Suppressor macrophage treated with lipopolysaccharide for 4 hours (primary cell): ENCODE measurements at places on chromosomes 12 and 14.
A peak's percentile ranks its signal among the peaks of the same experiment; 100 is the strongest.

DNA sequence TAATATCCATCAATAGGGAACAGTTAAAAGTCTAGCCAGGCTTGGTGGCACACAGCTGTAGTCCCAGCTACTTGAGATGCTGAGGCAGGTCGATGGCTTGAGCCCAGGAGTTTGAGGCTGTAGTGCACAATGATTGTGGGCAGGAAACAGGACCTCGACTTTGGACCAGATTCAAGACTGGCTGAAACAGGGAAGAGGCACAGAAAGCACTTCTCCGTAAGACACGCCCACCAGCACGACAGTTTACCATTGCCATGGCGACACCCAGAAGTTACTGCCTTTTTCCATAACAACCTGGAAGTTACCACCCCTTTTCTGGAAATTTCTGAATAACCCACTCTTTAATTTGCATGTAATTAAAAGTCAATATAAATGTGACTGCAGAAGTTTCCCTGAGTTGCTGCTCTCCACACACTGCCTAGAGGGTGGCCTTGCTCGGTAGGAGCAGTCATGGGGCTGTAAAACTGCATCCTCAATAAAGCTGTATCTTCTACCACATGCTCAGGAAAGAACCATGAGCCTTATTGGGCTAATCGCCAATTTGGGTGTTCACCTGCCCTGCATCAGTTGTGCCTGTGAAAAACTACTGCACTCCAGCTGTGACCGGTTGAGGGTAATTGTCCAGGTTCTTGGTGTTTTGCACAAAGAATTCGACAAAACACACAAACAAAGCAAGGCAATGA, 4.6 kb upstream of the LRRC23 start:
- peak; percentile 73 for DNase-seq

DNA sequence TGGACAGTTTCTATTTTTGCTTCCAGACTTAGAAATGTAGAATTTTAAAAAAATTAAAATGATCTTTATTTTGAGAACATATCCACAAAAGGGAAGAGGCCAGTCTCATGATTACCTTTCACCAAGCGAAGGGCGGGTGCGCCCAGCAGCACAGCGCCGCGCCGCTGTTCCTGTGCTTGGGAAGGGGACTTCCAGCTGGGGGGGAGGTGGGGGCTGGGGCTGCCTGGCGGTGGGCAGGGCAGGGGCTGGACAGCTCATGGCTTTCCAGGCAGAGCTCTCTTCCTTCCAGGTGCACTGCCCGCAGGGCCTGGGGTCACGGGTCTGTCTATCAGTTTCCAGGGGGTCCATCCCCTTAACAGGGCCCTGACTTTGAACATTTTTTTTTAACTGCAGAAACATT, 199.9 kb downstream of the TTC7B start:
- DNase-seq = no peak

DNA sequence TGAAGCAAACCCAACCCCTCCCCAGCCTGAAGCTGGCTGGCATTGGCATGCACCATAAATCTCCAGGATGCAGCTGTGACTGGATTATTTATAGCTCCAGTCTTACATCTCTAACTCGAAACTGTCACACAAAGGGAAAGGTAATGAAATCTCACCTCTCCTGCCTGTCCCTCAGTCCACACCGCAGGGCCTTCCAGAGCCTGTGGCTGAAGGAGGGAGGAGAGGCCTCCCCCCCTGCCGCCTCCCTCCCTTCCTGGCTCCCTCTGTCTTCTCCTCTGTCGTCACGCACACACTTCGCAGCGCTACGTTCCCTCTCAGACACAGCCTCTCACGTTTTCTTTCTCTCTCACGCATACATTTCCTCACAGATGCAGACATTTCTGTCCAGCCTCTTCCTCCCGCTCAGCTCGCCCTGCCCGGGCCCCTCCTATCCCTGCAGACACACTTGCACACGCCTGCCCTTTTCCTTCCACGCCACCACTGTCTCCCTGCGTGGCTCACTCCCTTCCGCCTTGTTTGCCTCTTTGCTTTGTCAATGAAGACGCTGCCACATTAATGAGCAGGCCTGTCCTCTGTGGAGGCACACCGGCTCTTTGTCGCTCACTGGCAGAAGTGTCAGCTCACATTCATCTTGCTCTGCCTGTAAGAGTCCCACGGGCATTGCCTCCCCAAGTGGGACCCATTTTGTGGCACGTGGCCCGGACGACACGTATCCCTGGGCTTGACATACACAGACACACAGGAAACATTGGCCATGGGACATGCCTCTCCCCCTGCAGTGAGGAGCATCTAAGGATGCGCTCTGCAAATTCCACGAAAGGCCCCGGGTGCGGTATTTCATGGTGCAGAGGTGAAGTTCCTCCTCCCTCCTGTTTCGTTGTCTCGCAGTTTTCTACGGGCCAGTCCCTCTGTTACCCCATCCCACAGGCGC, 27.9 kb downstream of the IRF2BPL start:
- peak; percentile 57 for DNase-seq

- no peak for DNase-seq
These were observed 69.8 kb downstream of the GAS2L3 start for GRCh38 chr12:100643246-100643645.

- DNase-seq = peak; percentile 45
These were observed 235.0 kb downstream of the EFCAB11 start for GRCh38 chr14:89719366-89720075.

- peak; percentile 51 for DNase-seq
These were observed 10.2 kb upstream of the MYL6B start for GRCh38 chr12:56141946-56142784.

GRCh38 chr12:111453071-111453989, 47.6 kb downstream of the SH2B3 start:
- DNase-seq = no peak

- DNase-seq = no peak
These were observed 72.6 kb downstream of the PDE6H start for GRCh38 chr12:15045451-15045850.

DNA sequence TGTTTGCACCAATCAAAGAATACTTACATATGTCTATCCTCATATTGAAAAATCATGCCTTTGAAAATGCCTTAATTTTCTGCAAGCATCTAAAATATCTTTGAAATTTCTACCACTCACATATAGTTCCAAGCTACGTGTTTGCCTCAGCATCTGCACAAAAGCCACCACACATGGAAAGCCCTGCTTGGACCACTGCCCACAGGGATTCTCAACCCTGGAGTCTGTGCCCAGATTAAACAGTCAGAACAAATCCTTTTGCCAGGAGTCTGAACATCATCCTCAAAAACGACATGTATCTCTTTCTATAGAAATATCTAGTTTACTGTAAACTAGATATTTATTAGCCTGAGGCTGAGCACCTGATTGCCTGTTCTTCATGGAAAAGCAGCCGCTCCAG, 32.6 kb downstream of the ARMH4 start:
- DNase-seq = no peak

GRCh38 chr12:106645074-106645421, 62.2 kb downstream of the RFX4 start:
- no peak for DNase-seq

DNA sequence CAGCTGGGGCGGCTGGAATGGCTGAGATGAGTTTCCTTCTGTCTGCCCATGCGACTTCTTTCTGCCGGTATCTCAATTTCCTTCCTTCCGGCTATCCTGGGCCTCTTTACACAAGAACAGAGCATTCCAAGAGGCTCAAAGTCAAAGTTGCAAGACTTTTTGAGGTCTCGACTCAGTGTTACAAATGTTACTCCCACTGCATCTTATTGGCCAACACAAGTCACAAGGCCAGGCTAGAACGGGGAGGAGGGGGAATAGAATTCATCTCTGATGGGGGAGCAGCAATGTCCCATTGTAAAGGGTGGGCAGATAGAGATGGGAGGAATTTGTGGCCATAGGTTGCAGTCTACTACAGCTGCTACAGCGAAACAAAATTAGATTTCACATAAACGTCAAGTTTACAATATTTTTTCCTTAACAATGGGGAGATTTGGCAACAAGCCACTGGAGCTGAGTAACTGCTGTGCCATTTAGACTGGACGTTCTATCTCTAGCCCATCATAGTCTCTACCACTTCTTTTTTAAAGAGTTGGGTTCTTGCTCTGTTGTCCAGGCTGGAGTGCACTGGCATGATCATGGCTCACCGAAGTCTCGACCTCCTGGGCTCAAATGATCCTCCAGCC, 9.5 kb upstream of the NYNRIN start:
- DNase-seq = no peak

- DNase-seq = no peak
These were observed 68.4 kb downstream of the PPM1H start for GRCh38 chr12:62866451-62867082.

GRCh38 chr12:5172886-5173285, 129.2 kb downstream of the KCNA5 start:
- no peak for DNase-seq

DNA sequence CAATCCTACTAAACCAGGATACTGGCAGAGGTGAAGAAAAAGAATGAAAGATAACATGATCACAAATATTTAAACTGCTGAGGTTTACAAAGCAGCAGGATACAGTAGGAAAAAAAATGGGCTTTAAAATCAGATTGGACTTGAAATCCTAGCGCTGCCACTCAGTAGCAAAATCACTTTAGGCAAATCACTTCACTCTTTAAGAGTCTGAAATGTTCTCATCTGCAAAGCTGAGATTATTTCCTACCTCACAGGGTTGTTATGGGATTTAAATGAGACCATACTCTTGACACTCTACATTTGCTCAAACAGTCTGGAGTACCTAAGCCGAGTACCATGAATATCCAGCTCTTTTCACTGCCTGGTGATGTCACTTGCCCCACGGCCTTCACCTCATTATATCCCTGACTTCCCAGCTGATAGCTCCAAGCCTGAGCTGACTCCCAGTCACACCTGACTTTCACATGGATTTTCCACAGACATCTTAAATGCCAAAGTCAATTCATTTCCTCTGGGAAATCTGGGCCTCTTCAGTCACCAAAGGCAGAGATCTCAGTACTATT, 60.2 kb downstream of the UBR7 start:
- no peak for DNase-seq

GRCh38 chr14:102754370-102755262, 22.6 kb upstream of the TRAF3 start:
- no peak for DNase-seq

DNA sequence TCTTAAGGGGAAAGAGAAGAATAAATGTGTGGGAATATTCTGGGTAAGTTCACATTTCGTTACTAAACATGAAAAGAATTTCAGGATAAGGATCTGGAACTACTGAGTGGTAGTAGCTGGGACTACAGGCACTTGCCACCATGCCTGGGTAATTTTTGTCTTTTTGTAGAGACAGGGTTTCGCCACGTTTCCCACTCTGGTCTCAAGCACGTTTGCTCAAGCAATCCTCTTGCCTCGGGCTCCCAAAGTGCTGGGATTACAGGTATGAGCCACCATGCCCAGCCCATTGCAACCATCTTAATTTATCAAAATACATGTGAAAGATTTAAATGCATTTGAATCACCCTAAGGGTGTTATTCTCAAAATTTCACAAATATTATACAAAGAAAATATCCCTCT, 26.4 kb downstream of the ITPR2 start:
- no peak for DNase-seq

GRCh38 chr12:1591034-1591433, 3.3 kb downstream of the FBXL14 start:
- no peak for DNase-seq

- DNase-seq = no peak
These were observed 16.1 kb downstream of the TAMALIN start for GRCh38 chr12:52022841-52023181.
